ENCODE measurements at places on chromosomes 5 and 9. TPM values are rescaled to one million over a fixed set of nuclear protein-coding genes. Genes with fewer than 3 reads are reported as not detected.

DNA sequence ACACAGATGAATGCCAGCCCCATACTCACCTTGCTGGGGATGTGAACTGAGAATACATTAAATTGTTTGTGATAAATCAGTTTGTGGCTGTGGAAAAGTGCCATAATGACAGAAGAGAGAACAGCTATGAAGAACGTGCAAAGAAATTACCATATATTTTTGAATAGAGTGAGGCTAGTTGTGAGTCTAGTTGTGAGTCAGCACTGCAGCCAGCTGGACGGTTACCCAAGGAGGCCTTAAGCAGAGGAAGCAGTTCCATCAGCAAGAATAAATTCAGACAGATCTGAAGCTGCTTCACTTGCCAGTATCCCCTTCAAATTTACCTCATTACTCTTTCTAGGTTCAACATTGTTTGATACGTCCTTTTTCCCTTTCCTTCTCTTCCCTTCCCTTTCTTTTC lies 446.0 kb downstream of the MTRR start:
- H3K27me3 ChIP-seq: no peaks in the 10 kb centered on the region
- no peaks in the 10 kb centered on the region for H3K4me1 ChIP-seq
- H3K36me3 ChIP-seq: no peaks in the 10 kb centered on the region
- no peak overlapping the region for H3K4me3 ChIP-seq

- no peak overlapping the region for H3K27ac ChIP-seq
- H3K27me3 ChIP-seq: no peaks in the 10 kb centered on the region
- no peak overlapping the region for H3K4me3 ChIP-seq
- no peaks in the 10 kb centered on the region for H3K4me1 ChIP-seq
- H3K36me3 ChIP-seq: no peaks in the 10 kb centered on the region
Measured at GRCh38 chr5:168885324-168886120, 306.4 kb upstream of the PANK3 start.

- H3K27me3 ChIP-seq: no peaks in the 10 kb centered on the region
- no peaks in the 10 kb centered on the region for H3K36me3 ChIP-seq
Measured at GRCh38 chr5:174596429-174596828, 128.0 kb upstream of the MSX2 start.

GRCh38 chr9:121686930-121687541 lies 35.6 kb downstream of the DAB2IP start:
- no peaks in the 10 kb centered on the region for H3K27me3 ChIP-seq
- H3K4me3 ChIP-seq: no peak overlapping the region
- DNase-seq: peak; percentile 61
- no peaks in the 10 kb centered on the region for H3K36me3 ChIP-seq
- no peak overlapping the region for H3K27ac ChIP-seq

DNA sequence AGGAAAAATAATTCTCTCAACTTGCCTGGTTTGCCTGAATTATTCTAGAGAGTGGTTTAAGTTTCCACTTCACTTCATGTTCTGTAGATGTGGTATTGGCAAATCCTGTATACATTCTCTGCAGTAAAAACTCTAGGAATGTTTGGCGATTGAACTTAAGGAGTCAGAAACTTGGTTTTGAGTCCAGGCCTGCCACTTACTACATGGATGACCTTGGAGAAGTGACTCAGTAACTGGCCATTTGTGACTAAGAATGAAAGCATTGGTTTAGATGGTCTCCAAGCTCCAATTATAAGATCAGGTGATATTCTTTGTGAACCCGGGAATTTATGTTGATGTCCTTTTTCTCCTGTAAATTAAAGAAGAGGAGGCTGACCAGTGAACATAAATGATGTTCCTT lies 233.8 kb downstream of the GAS1 start:
- H3K27ac ChIP-seq: no peak overlapping the region
- DNase-seq: no peak
- H3K27me3 ChIP-seq: no peaks in the 10 kb centered on the region
- H3K4me3 ChIP-seq: no peak overlapping the region
- no peaks in the 10 kb centered on the region for H3K4me1 ChIP-seq
- no peaks in the 10 kb centered on the region for H3K36me3 ChIP-seq

DNA sequence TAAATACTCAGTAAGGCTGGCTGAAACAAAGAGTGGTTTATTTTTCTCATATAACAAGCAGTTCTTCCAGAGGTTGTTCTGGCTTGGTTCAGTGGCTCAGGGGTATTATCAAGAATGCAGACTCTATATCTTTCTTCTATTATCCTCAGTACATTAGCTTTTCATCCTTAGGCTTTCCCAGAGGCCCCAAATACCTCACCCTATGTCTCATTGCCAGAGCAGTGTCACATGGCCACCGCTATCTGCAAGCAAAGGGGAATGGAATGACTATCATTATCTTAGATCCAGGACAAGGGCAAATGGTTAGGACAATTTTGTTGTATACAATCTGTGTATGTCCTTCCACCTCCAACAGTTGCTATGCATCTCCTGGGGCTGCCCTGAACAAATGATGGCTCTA lies 69.0 kb upstream of the SNX2 start:
- DNase-seq: no peak
- no peaks in the 10 kb centered on the region for H3K27me3 ChIP-seq
- H3K36me3 ChIP-seq: no peaks in the 10 kb centered on the region
- no peak overlapping the region for H3K4me3 ChIP-seq
- no peaks in the 10 kb centered on the region for H3K4me1 ChIP-seq

DNA sequence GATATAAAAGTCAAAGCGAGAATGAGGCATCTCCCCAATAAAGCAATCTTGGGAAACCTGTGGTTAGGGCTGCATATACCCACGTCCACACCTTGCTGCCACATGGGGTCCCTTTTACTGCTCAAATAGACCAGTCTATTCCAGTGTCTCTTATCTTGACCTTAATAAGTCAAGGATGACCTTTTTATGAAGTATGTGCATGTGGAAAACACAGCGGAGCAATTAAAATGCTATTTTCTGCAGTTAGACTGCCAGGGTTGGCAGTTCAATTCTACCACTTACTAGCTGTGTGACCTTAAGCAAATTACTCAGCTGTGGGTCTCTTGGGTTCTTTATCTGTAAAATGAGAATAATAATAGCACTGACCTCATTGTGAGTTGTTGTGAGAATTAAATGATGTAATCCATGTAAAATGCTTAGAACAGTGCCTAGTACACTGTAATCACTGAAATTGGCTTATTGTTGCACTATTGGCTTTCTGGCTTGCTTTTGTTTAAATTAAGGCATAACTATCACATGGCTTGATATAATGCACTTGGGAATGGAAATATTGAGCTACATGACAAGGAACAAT lies 67.8 kb upstream of the HSPB3 start:
- no peak overlapping the region for H3K4me3 ChIP-seq
- no peaks in the 10 kb centered on the region for H3K4me1 ChIP-seq
- DNase-seq: no peak

GRCh38 chr5:150190503-150190979 lies 679 bp downstream of the SLC6A7 start:
- H3K4me1 ChIP-seq: no peaks in the 10 kb centered on the region
- H3K27ac ChIP-seq: no peak overlapping the region
- H3K27me3 ChIP-seq: peaks cover 4% of the 10 kb centered on the region
- no peak overlapping the region for H3K4me3 ChIP-seq
- no peak for DNase-seq

GRCh38 chr5:138077064-138077696 lies 6.7 kb upstream of the WNT8A start:
- no peaks in the 10 kb centered on the region for H3K36me3 ChIP-seq
- H3K27ac ChIP-seq: no peak overlapping the region
- H3K27me3 ChIP-seq: no peaks in the 10 kb centered on the region
- no peaks in the 10 kb centered on the region for H3K4me1 ChIP-seq
- no peak overlapping the region for H3K4me3 ChIP-seq

GRCh38 chr9:82593501-82593900 lies 469.4 kb downstream of the RASEF start:
- H3K4me1 ChIP-seq: no peaks in the 10 kb centered on the region
- no peak overlapping the region for H3K4me3 ChIP-seq
- no peak overlapping the region for H3K27ac ChIP-seq
- H3K36me3 ChIP-seq: no peaks in the 10 kb centered on the region
- no peak for DNase-seq
- no peaks in the 10 kb centered on the region for H3K27me3 ChIP-seq

GRCh38 chr9:19387317-19387716 lies 7.3 kb upstream of the RPS6 start:
- no peaks in the 10 kb centered on the region for H3K4me1 ChIP-seq
- no peak overlapping the region for H3K27ac ChIP-seq
- no peaks in the 10 kb centered on the region for H3K27me3 ChIP-seq
- H3K36me3 ChIP-seq: no peaks in the 10 kb centered on the region

Gene GRHPR
- polyA plus RNA-seq: 77.4 TPM

Gene AHRR
- not detected for polyA plus RNA-seq

Gene SOHLH1
- polyA plus RNA-seq: not detected

Gene PTPDC1
- polyA plus RNA-seq: 1.8 TPM

All from CD8-positive, alpha-beta memory T cell (primary cell).